ENCODE measurements at places on chromosomes 7 and 10.
A peak's percentile ranks its signal among the peaks of the same experiment; 100 is the strongest.

DNA sequence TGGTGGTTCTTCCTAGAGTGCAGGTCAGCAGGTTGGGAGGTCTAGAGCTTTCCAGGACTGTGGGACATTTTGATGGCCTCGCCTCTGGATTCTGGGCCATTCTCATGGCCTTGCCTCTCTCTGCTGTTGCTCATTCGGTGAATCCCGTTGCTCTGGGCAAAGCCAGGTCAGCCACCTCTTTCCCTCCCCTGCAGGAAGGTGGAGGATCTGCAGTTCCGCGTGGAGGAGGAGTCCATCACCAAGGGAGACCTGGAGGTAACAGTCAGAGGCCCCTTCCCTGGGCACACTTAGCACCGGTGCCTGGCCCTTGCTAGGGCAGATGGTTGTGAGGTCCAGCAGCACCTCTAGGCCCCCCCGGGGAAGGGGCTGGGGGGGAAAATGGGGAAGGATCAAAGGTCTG is 74.9 kb downstream of the CLIP2 start:
- DNase-seq, result no peak

DNA sequence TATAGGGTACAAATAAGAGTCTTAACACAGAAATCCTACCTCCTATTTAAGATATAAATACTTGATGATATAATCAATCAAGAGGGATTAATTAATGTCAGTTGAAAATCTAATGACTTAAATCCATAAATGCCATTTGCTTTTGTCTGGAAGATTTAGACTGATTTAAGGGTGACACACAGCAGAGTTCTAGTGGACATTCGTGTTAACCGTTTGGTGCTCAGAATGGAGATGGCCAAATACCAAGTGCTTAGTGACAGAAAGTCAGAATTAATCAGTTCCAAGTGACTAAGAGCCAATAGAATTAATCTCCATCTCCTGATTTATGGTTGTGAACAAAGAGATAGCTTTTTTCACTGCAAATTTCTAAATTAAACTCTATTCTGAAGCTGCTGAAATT is 36.2 kb downstream of the NAMPT start:
- no peak for DNase-seq

GRCh38 chr7:7416031-7416858 is 119.4 kb downstream of the COL28A1 start:
- peak; percentile 55 for DNase-seq

DNA sequence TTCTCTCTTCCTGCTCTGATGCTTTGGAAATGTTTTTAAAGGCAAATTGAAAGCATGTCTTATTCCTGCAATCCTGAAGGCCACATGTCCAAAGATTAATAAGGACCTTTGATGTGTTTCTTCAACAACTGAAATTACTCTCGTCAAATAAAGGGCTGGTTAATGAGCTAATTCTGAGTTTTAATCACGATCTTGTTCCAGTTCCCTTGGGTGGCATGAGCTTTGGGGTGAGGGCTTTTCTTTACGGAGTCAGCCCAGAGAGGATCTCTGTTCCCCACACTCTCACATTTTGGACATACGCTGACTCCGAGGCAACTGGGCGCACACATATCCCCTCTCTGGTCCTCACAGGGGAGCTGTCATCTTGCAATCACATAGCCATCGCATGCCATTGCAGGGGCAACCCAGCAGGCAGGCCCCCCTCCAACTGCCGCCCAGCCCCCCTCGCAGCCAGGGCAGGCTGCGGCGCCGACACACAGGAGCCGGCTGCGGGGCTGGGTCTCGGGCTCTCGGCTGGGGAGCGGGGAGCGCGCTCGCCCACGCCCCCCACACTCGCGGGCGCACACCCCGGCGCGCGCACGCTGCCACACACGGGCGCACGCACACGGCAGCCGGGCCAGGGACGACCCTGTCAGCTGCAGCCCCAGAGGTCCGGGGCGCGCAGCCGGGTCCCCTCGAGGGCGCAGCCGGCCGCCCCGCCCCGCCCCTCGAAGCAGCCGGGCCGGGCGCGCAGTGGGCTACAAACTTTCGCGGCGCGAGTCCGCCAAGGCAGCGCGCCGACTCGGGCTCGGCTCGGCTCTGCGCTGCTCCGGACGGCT is at the start of gene GDF10:
Gene GDF10, plus strand, starts transcription at position 587 of the 818 bp plus-strand sequence. CDS start 455 bp downstream, outside the sequence.
- DNase-seq, result no peak

DNA sequence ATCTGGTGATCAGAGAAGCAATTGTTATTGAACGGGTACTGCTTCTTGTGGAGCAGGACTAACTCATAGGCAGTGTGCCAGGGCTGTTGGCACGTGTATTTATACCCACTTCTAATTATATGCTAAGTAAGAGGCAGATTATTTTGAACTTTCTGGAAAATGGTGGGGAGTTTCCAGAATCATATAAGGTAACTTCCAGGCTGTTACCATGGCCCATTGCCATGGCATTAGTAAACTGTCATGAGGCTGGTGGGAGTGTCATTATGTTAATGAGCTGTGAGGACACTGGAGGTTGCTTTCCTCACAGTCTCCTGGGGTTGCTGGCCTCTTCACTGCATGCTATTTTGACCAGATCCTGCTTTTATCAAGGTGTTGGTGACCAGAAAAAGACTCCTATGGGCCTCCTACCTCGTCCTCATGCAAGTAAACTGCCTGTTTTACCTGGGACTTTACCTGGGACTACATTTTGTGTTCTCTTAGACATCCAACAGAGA is 122.6 kb downstream of the KCND2 start:
- no peak for DNase-seq

- DNase-seq, result no peak
Measured at GRCh38 chr7:18505870-18506460, 10.4 kb downstream of the HDAC9 start.

DNA sequence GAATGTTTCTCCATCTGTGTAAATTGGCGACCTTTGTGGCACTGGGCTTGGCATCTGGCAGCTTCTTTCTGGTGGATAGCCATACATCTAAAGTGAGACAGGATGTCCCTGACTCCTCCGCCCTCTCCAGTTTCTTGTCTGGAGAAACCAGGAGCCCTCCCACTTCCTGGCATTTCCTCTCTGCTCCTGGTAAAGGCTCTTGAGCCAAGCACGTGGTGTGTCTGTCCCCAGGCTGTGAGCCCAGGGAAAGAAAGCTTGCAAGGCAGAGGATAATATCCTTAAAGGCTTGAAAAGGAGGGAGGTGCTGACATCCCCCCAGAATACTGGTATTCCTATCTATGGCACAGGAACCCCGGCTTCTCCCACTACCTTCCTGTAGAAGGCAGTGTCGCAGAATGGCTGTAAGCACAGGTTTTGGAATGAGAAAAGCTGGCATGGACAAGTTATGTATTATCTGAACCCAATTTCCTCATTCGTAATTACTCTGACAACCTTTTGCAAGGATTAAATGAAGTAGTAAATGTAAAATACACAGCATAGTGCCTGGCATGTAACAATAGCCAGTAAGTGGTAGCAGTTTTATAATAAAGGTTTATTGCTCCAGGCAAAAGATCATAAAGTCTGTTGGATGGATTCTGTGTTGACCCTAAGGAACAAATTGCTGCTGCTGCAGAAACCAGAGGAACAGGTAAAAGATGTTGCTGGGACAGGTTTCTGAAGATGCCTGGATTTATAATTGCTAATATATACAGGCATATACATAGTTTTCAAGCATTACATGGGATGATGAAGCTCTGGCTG is 11.8 kb upstream of the ACSL5 start:
- no peak for DNase-seq

DNA sequence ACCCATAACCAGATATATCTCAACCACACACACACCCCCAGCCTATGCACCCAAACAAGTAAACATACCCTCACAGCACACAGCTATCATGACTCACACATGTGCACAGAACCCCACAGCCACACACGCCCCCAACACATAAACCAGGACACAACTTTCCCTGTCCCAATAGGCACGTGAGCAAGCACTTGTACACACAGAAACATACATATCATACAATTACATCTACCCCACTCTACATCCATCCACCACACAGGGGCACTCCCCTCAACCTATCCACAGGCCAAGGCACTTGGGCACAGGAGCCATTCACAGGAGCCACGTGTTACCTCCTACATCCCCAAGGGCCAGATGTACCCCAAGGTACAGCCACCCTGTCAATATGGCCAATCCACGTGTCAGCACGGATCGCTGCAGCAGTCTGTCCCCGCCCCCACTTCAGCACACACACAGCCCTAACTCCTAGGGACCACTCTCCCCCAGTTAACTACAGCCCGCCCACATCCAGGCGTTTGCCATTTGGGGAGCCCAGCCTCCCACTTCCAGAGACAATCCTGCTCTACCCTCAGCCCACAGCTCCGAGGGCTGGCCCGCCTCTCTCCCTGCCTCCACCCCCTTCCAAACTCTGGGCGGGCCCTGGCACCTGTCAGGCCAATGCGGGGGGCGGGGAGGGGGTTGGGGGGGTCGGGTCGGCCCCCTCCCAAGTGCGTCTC is 163.5 kb downstream of the SH3PXD2A start:
- no peak for DNase-seq

DNA sequence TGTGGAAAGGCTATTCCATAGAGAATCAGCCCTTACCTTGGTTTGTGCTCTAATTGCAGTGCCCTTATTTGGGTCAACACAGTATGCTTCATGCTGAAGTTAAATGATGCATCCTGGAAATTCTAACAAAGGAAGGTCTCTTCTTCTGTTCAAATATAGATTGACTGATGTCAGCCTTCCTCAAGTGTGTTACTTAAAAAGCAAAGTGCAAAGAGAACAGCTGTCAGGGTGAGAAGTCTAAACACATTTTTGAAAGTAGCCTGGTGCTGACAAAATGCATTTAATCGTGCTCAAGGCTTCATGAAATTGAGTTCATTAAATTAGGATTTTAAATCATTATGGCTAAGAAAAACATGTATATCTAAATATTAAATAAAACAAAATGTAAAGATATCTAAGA is 19.5 kb downstream of the AGR2 start:
- no peak for DNase-seq

DNA sequence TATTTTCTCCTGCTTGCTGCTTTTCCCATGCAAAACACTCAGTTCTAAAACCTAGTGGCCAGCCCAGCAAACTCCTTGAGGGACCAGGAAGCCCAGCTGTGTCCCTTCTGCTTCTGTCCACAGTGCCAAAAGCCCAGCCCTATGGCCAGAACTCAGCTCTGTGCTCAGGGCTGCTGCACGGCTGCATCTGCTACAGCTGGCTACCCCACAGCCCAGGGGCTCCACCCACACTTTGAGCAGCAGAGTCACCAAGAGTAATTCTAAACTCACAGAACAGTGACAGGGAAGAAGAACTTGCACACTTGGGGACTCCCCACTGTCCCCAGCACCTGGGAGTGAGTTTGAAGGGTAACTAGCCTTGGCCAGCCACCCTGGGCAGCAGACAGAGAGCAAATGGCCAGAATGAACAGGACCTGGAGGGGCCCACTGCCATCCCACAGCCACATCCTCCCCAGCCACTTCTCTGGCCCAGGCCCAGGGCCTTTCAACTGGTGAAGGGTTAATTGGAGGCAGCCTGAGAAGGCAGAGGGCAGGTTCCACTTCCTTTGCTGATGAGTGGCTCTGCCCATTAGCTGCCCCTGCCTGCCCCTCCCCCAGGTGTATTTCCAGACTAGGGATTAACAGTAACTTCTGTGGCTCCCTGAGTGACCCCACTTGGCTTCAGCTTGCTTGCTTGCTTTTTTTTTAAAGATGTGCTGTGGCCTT is 28.1 kb upstream of the TRIM8 start:
- DNase-seq, result no peak

- no peak for DNase-seq
Measured at GRCh38 chr7:50580057-50580456, 14.9 kb upstream of the DDC start.

GRCh38 chr10:91883549-91884444 is 25.5 kb downstream of the FGFBP3 start:
- no peak for DNase-seq

DNA sequence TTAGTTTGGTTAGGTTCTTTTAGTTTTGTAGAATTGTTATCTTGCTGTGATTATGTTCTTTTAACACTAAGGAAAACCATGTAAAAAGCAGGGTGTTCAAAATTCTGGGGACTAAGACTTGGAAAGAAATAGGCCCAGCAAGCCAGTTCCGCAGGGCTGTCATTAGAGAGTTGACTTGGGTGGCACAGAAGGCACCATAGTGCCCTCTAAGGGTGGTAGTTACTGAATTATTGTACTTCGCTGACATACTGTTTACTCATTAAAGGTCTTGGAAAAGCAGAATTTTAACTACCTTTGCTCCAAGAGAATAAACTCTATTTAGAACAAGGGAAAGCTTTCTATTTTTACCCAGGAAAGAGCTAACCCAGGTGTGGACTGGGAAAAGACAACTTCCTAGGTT is 86.5 kb downstream of the OTUD1 start:
- peak; percentile 16 for DNase-seq

DNA sequence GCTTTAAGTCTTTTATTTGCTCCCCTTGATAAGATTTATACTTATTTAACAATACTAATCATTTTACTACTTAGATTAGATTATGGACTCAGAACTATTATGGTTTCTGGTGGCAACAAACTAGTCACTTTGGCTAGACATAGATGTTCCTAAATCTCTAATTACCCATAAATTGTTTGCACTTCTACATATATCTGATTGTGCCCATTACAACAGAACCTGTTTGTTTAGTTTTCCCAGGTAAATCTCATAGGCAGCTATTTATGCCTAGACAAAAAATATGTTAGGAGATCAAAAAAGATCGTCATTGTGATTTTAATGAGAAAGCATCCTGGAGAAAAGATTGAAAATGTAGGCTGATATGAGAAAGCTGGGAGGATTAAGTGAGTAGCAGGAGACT is 14.4 kb downstream of the UBN2 start:
- DNase-seq, result no peak

DNA sequence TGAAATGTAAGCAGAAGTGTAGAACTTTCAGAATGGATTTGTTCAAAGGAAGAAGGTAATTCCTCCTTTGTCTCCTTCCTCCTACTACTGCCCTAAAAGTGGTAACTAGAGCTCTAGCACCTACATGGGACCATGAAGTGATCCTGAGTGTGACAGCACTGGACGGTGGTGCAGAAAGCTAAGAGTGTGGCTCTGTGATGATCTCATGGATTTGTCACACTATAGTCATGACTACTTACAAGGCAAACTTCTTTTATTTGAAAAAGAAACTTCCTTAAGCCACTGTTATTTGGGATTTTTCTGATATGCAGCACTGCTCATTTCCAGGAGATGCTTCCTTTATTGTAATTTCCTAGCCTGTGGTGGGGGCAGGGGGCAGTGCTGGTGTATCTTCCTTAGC is 5.8 kb upstream of the FHIP2A start:
- no peak for DNase-seq

DNA sequence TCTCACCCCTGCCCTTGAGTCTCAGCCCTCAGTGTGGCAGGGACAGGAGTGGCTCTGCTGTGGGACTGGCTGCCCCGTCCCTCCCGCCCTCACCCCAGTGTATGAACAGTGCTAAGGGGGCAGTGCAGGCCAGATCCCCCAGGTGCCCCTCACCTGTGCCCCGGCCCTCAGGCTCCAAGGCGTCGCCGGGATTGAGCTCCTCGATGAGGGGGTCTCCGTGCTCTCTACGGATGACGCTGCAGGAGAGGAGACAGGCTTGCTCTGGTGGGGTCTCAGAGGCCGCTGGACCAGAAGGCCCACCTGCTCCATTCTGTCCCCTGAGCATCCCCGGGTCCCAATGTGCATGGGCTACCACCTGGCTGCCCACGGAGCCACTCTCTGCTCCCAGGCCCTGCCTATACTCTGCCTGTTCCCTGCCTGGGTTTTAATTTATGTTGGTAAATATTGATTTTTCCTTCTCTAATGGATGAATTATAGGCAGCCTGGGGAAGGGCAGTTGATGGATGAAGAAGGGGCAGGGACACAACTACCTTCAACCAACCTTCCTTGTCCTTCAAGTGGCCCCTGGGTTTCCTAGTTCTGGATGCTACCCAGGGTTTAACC is 47.2 kb downstream of the GOLGA7B start:
- no peak for DNase-seq
